ENCODE measurements at places on chromosomes 2 and 18.

DNA sequence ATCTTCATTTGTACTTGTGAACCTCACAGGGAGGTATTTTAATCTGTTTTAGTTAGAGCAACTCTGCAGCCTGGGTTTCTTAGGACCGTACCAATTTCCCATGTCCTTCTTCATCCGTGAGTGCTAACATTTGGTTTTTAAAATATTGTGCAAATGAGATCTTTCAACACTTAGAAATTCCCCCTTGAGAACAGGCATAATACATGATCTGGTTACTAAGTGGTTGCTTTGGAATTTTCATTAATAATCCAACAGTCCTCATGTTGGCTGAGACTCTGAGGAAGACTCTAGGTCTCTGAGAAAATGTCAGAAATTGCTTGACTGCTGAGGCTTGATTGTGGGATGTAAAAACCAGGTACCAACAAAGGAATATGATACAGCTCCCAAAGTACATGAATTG is 125.6 kb upstream of the CDCA7 start:
- peak; percentile 58 for DNase-seq

DNA sequence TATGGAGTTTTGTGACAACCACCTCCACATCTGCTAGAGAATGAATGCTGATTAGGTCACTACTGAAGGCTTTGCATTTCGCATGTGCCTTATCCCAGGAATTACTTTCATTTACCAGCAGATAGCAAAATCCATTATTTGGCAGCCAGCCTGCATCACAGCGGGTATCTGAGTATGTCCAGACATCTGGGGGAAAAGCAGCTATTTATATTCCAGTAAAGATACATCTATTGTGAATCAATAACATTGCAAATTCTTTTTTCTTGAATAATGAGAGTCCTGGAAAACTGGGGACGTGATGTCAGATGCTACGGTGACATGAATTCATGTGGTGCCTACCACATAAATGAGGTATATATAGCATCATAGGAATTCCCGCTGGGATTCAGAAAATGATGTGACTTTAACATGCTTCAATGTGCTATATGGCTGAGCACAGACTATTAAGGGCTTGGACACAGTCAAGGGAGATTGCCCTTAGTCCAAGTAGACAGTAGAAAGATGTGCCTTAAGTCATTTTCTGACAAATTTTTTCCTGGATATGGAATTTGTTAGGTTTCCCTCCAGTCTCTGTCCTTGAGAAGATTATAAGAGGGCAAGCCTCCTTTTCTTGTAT is 84.2 kb upstream of the CD302 start:
- DNase-seq: no peak

- DNase-seq: peak; percentile 13
Observed at GRCh38 chr18:45482286-45482685, 133.0 kb upstream of the SLC14A2 start.

GRCh38 chr18:45845410-45845809 is 19.9 kb downstream of the SIGLEC15 start:
- no peak for DNase-seq

- DNase-seq: no peak
Observed at GRCh38 chr2:238450440-238450861, 23.7 kb downstream of the ASB1 start.

GRCh38 chr2:170717991-170718589 is 3.0 kb downstream of the SP5 start:
- no peak for DNase-seq

- no peak for DNase-seq
Observed at GRCh38 chr18:39208729-39209128, 1643.1 kb upstream of the CELF4 start.

DNA sequence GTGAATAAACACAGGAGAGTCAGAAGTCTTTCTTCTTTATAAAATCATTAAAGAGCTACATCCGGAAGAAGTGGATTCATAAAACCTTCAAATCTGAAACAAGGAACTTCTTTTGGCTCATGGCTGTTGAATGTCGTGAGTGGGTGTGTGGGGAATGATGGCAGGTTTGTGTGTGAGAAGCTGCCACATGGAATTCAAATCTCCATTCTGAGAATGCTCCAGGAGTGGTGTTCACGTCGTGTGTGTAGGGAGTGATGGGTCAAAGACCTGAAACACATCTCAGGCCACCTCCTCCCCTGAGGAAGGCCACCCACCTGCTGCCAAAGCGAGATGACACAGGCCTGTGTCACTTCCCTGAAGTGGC is 28.9 kb downstream of the FAM228A start:
- DNase-seq: no peak

- DNase-seq: no peak
Observed at GRCh38 chr2:177778472-177778871, 294.1 kb downstream of the PDE11A start.

DNA sequence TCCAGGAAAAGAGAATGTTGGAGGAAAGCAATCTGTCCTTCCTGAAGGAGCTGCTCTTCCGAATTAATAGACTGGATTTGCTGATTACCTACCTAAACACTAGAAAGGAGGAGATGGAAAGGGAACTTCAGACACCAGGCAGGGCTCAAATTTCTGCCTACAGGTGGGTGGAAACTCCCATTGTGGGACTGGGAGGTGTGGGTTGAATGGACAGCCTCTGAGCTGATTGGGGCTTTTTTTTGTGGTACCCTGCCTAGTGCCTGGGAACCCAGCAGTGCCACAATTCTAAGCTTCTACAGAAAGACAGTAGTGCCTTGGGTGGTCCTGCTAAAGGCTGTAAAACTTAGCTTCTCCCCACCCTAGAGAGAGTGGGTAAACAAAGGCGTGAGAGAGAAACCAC is 6.3 kb downstream of the CASP8 start:
- no peak for DNase-seq

GRCh38 chr18:35076135-35076924 is 35.1 kb downstream of the MAPRE2 start:
- peak; percentile 74 for DNase-seq

DNA sequence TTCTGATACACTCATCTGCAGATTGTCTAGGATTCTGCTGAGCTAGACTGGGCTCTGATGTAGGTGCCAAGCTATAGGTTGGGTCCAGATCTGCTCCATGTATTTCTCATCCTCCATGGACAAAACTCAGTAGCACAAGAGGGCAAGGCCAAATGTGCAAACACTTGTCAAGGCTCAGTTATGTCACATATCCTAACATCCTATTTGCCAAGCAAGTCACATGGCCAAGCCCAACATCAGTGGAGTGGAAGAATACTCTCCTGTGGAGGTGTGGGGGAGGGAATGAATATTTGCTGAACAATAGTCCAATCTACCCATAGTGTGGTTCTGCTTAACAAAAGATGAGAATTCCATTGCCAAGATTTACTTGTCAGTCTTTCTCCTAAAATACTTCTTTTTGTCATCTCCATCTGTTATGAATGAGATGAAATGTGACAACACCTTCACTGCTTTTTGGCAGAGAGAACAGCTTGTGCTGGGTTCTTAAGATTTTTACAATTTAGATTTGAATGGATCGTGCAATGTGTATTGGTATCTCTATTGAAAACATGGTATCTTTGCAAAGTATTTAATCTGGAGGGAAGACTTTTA is 89.9 kb downstream of the OXER1 start:
- DNase-seq: no peak

DNA sequence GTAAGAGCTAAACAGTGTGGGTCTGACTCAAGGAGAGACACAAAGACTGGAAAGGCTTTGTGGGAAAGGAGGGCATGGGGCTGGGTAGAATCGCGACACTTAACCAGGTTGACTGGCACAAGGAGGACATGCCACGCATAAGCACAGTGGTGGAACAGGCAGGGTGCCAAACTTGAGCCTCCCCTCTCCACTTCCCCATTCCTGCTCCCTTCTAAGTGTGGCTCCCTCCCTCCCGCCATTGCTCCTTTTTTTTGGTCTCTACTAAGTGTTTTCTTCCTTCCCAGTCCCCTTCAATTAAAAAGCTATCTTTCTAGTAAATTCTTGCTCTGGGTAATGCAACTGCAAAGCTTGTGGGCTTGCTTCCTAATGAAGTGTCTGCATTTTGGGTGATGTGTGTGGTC is 40.3 kb upstream of the ZFP36L2 start:
- peak; percentile 33 for DNase-seq

- peak; percentile 51 for DNase-seq
Observed at GRCh38 chr2:174158003-174158402, 90.3 kb downstream of the OLA1 start.

- DNase-seq: no peak
Observed at GRCh38 chr2:126936219-126936723, 37.6 kb downstream of the TEX51 start.

- no peak for DNase-seq
Observed at GRCh38 chr2:152095146-152095545, 3.7 kb downstream of the CACNB4 start.

- DNase-seq: no peak
Observed at GRCh38 chr2:129464036-129464435, 515.4 kb upstream of the RAB6C start.

- DNase-seq: peak; percentile 69
Observed at GRCh38 chr2:27379836-27380625, 503 bp downstream of the ZNF513 start.

DNA sequence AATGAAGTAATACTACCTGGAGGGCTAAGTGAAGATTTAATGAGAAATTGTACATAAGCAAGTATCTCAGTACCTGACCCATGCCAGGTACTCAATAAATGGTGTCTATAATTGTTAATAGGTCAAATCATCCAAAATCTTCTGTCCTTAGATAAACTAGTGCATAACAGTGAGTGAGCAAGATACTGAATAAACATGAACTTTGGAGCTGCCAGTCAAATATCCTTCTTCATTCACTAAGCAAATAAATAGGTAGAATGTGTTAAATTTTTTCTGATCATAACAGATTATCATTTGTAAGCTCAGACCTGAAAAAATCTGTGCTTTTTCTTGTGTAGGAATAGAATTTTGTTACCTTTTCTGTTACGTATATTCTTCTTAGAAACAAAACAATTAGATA is 39.6 kb downstream of the RAB3GAP1 start:
- no peak for DNase-seq

DNA sequence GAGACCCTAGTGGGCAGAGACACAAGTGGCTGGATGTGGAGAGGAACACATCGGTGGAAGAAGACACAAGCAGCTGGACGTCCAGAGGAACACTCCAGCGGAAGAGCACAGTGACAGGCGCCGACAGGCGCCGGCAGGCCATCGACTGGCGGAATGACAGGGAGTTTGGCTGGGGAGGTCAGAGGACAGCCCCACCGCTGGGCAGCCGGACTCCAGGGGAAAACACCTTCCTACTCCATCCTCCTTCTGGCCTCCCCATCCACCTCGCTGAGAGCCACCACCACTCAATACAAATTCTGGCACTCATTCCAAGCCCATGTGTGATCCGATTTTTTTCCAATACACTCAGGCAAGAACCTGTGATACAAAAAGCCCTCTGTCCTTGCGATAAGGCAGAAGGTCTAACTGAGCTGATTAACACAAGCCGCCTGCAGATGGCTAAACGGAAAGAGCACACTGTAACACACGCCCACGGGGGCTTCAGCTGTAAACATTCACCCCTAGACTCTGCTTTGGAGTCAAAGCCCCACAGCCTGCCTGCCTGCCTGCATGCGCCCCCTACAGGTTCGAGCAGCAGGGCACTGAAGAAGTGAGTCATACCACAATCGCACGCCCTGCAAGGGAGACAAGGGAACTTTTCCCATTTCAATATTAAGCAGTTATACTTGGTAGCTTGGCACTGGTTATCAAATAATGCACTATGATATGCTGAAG is 50.2 kb upstream of the LRP1B start:
- peak; percentile 25 for DNase-seq

DNA sequence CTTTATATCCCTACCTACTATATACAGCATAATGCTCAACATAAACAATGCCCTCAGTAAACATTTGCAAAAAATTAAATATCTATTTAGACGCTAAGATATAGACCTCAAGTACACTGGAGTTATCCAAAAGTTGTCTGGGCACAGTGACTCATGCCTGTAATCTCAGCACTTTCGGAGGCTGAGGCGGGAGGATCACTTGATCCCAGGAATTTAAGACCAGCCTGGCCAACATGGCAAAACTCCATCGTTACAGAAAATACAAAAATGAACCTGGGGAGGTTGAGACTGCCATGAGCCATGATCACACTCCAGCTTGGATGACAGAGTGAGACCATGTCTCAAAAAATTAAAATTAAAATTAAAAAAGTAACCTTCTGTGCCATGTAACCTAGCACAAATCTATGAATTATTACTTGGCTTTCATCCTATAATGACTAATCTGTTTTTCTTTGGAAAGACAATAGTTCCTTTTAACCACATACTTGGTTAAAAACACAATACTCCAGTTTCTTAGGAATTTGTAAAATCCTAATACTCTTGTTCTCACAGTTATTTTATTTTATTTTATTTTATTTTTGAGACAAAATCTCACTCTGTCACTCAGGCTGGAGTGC is 6.7 kb upstream of the TNFAIP6 start:
- peak; percentile 35 for DNase-seq

DNA sequence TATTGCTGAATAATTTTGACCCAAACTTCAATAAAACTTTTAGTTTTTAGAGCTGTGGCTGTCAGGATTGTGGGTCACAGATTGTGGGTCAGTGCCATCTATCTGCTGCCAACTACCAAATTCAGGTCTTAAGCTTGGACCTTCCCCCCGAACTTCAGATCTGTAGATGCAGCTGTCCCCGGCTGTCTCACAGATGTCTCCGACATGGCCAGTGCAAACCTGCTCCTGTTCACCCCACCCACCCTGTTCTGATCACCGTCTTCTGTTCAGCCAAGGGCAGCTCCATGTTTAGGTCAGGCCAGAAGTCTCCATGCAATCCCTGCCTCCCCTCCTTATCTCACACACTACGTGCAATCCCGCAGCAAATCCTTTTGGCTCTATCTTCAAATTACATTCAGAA is 175.0 kb downstream of the PRKCE start:
- DNase-seq: no peak

GRCh38 chr2:68414876-68415275 is 49.8 kb downstream of the PLEK start:
- no peak for DNase-seq

DNA sequence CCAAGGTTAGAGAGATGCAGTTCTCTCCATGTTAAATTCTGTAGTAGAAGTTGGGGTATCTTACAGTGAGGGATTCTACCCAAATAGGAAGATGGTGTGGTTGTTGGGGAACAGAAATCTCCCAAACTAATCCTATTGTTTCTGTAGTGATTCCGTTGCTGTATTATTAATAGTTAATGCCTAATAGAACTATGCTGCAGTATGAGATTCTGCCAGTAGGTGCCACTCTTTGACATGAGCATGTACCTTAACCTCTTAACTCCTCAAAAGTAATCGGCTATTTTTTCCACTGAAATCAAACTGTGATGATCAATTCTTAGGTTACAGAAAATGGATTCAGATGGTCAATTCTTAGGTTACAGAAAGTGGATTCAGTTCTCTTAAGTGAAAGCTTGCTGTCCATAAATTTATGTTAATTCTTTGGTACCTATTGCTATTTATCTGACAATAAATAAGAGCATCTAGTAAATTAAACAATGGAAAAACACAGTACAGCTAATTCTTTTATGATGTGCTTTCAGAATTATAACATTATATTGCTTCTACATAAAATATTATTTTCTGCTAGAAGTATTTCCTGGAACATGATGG is 97.9 kb upstream of the DLX2 start:
- DNase-seq: no peak

DNA sequence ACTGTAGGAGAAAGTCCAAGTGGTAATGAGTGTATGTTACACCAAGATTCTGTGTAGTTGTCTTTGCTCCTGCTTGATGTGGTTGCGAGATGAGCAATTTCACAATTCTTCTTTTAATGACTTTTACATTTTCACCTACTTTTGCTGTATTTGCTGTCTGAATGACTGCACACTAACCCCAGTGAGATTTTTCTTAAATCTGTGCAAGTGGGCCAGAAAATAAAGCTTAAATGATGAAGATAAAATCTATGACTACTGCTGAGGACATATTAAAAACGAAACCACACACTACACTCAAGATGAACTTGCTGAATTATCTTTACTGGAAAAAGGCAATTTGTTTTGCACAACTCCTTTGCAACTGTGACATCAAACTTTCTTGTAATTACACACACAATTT is 4.1 kb downstream of the LDAH start:
- no peak for DNase-seq

Data from renal cortical epithelial cell (primary cell).